Esophagus squamous epithelium (tissue), 5 donors: ENCODE measurements at places on chromosomes 2 and 18.

GRCh38 chr2:241066893-241067341 lies 35.2 kb downstream of the MTERF4 start:
- no peak for DNase-seq
- no peak overlapping the region for H3K4me3 ChIP-seq
- H3K4me1 ChIP-seq = peaks cover 17% of the 10 kb centered on the region
- H3K36me3 ChIP-seq = no peaks in the 10 kb centered on the region
- H3K27ac ChIP-seq = no peak overlapping the region
- peaks cover 13% of the 10 kb centered on the region for H3K27me3 ChIP-seq

GRCh38 chr2:127630096-127630863 lies 15.7 kb upstream of the GPR17 start:
- no peak overlapping the region for H3K4me3 ChIP-seq
- DNase-seq = no peak
- no peaks in the 10 kb centered on the region for H3K36me3 ChIP-seq
- H3K4me1 ChIP-seq = no peaks in the 10 kb centered on the region

- no peaks in the 10 kb centered on the region for H3K36me3 ChIP-seq
- no peak for DNase-seq
- H3K27ac ChIP-seq = no peak overlapping the region
- H3K27me3 ChIP-seq = no peaks in the 10 kb centered on the region
- H3K4me3 ChIP-seq = no peak overlapping the region
Observed at GRCh38 chr18:13366541-13366940, 148.0 kb downstream of the LDLRAD4 start.

- no peaks in the 10 kb centered on the region for H3K4me1 ChIP-seq
- H3K4me3 ChIP-seq = no peak overlapping the region
- no peak for DNase-seq
- H3K36me3 ChIP-seq = peaks cover under 1% of the 10 kb centered on the region
- H3K27ac ChIP-seq = no peak overlapping the region
- H3K27me3 ChIP-seq = no peaks in the 10 kb centered on the region
Observed at GRCh38 chr2:216217904-216218260, 108.7 kb downstream of the XRCC5 start.

DNA sequence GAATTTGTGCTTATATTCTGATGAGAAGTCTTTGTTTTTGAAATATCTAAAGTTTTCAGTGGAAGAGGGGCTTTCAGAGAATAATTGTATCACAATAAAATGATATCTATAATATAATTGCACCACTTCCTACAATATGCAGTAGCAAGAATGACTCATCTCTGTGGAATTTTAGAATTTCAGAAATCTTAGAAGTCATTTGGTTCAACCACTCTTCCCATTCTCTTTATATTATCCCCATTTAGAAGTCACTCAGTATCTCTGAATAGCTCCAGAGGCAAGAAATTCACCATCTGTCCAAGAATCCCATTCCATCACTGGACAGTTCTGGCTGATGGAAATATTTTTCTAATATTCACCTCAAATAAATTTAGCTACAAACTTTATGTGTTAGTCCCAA lies 59.3 kb upstream of the CCDC68 start:
- H3K36me3 ChIP-seq = no peaks in the 10 kb centered on the region
- no peaks in the 10 kb centered on the region for H3K4me1 ChIP-seq
- H3K27me3 ChIP-seq = no peaks in the 10 kb centered on the region
- no peak overlapping the region for H3K27ac ChIP-seq

- H3K4me3 ChIP-seq = no peak overlapping the region
- H3K27me3 ChIP-seq = no peaks in the 10 kb centered on the region
- DNase-seq = no peak
- peak overlapping the region; percentile 64 for H3K27ac ChIP-seq
- peaks cover 9% of the 10 kb centered on the region for H3K4me1 ChIP-seq
- H3K36me3 ChIP-seq = no peaks in the 10 kb centered on the region
Observed at GRCh38 chr2:46117379-46117778, 179.8 kb upstream of the EPAS1 start.
